ENCODE measurements at places on chromosomes 12 and 14.
A peak's percentile ranks its signal among the peaks of the same experiment; 100 is the strongest.

GRCh38 chr12:54200412-54200811 is 11.6 kb upstream of the SMUG1 start:
- DNase-seq = no peak

GRCh38 chr12:104750061-104750460 is 208.0 kb downstream of the SLC41A2 start:
- peak; percentile 74 for DNase-seq

GRCh38 chr12:49762468-49762847 is 21.1 kb downstream of the TMBIM6 start:
- DNase-seq = no peak

DNA sequence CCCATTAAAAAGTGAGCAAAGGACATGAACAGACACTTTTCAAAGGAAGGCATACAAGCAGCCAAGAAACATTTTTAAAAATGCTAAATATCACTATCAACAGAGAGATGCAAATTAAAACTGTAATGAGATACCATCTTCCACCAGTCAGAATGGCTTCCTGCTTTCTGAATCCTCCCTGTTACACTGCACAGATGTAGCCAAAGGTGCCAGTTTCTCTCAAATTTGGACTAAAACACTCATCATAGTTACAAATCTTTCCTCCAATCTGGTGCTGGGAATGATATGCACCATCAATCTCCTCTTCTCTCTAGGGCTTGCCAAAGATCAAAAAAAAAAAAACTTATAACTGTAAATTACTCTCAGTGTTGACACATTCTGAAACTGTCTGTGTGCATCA is 311.8 kb upstream of the CLEC14A start:
- DNase-seq = no peak

DNA sequence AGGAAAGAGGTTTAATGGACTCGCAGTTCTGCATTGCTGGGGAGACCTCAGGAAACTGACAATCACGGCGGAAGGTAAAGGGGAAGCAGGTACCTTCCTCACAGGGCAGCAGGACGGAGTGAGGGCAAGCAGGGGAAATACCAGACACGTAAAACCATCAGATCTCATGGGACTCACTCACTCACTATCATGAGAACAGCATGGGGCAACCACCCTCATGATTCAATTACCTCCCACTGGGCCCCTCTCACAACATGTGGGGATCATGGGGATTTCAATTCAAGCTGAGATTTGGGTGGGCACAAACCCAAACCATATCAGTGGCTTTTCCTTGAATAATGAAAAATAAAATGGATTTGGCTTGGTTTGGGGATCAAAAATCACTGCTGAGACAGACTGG is 380.5 kb downstream of the VRK1 start:
- DNase-seq = no peak

DNA sequence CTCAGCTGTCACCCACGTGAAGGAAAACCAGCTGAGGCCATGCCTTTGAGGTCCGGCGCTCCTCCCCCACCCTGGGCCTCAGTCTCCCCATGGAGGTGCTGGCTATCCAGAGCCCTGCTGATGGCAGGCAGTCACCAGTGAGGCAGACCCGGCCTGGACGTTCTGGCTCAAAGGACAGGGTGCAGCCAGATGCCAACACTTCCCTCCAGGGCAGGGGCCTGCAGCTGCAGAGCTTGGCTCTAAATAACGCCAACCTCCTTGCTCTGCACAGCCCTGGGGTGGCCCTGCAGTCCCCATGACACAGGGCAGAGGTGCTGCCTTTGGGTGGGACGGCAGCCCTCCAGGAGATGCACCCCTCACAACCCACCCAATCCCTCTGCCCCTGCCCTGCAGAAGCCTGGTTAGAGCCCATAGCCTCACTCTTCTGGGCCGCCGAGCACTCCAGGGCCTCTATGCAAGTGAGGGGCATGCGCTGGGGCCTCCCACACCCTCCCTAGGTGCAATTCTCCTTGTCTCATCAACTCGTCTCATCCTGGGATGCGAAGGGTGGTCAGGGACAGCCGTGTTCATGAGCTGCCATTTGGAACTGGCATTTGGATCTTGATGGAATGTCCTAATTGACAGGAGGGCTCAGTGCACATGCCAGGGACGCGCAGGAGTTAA is 30.4 kb downstream of the CCDC85C start:
- DNase-seq = no peak

- no peak for DNase-seq
These were observed 17.1 kb upstream of the BICD1 start for GRCh38 chr12:32089586-32089985.

DNA sequence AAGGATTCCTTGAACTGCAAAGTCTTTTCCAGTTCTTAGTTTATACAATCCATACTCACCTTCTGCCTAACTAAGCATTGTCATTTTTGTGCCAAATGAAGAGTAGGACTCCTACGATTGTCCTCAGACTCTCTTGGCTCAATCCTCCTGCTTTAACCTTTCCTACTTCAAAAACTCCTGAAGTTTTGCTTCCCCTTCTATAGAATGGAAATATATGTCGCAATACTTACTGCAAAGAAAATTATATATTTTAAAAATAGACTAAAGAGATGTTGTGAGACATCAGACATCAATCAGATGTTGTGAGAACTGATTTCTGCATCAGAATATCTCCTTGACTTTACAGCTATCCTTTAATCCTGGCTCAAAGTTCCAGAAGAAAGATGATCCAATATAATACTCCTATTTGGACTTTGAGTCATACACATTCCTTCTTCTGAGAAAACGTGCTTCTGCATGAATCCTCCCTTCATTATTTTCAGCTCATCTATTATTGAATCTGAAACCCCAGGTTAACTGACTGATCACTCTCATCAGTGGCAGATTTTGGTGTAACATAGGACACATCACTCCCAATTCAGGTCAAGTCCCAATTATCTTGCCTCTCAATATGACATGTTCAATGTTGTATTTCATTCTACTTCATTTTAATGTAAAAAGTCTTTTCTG is 48.8 kb downstream of the A2M start:
- DNase-seq = no peak

- peak; percentile 28 for DNase-seq
These were observed 151.0 kb upstream of the ARHGAP5 start for GRCh38 chr14:31926123-31926522.

- no peak for DNase-seq
These were observed 214.3 kb downstream of the ZFP36L1 start for GRCh38 chr14:68578597-68578996.

- no peak for DNase-seq
These were observed 18.4 kb downstream of the CMKLR1 start for GRCh38 chr12:108320507-108321293.

- peak; percentile 82 for DNase-seq
These were observed 146.5 kb downstream of the SAMD4A start for GRCh38 chr14:54713379-54713778.

DNA sequence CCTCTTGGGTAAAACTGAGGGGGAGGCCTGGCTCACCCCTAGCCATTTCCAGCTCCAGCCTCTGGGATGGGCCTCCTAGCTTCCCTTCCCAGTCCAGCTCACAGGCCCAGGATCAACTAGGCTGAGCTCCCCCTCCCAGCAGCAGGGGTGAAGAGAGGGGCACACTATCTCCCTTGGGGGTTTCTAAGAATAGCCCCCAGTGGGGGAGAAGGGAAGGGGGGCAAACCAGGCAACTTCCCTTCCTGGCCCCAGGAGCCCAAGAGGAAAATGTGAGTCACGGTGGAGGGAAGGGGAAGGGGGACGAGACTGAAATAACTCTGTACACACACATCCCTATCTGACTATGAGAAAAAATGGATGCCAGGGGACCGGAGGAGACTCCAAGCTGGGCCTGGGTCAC is 9.0 kb downstream of the ADCY6 start:
- peak; percentile 97 for DNase-seq

GRCh38 chr14:24072436-24072835 is 1.1 kb downstream of the CPNE6 start:
- no peak for DNase-seq

- DNase-seq = no peak
These were observed 1.8 kb downstream of the IGF1 start for GRCh38 chr12:102478405-102479098.

GRCh38 chr12:129530984-129531383 is 372.8 kb downstream of the TMEM132D start:
- DNase-seq = no peak

GRCh38 chr12:43921666-43922337 is 85.9 kb downstream of the TMEM117 start:
- peak; percentile 63 for DNase-seq

- peak; percentile 47 for DNase-seq
These were observed 402 bp downstream of the LMNTD1 start for GRCh38 chr12:25552681-25553080.

- DNase-seq = no peak
These were observed 47.2 kb downstream of the ALDH1L2 start for GRCh38 chr12:105036937-105037649.

- DNase-seq = no peak
These were observed 13.6 kb downstream of the PLEKHG3 start for GRCh38 chr14:64717870-64718269.

DNA sequence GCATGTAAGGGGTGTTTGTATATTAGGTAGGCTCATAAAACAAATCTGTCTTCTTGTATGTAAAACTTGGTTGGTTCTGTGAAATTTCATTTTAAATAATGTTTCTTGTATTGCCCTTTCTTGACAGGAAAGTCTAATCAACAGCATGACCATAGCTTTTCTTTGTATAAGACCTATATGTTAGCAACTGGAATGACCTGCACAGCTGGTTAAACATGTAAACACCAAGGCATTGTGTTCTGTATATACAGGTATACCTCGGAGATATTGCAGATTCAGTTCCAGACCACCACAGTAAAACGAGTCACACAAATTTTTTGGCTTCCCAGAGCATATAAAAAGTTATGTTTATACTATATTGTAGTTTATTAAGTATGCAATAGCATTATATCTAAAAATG is 183.6 kb downstream of the ERC1 start:
- DNase-seq = no peak

DNA sequence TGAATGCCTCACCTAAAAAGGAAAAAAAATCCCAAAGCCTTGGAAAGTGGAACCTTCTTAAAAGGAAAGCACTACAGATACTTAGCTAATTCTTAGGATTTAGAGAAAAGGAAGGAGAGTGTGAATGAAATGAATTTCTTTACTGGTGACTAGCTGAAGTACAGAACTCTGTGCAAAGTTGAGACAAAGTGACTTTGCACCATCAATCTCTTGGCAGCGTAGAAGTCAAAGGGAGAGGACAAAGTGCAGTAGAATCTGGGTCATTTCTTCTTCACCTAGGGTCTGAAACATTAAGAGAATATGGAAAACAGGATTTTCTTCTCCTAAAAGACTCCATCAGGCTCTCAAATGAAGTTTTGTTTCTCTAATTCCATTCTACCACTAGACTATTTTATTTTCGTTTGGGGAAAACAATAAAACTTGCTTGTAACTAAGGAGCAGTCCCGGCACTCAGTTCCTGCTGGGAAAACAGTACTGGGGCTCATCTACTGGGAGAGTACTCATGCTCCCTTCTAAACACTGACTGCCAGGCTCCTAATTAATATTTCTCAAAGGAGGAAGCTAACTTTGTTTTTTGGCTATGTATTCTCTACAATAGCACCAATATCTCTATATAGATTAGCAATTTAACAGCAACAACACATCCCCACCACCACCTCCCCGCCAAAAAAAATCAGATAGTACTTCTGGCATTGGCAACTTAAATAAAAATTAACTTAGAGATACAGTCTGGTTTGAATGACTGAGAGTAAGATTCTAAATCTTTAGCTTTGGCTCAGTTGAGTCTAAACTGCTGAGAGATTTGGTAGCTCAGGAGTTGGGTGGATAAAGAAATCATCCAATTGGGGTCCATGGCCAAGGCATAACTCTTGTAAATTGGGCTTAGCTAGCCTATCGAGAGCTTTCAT is 110.7 kb downstream of the SLC15A5 start:
- DNase-seq = no peak

DNA sequence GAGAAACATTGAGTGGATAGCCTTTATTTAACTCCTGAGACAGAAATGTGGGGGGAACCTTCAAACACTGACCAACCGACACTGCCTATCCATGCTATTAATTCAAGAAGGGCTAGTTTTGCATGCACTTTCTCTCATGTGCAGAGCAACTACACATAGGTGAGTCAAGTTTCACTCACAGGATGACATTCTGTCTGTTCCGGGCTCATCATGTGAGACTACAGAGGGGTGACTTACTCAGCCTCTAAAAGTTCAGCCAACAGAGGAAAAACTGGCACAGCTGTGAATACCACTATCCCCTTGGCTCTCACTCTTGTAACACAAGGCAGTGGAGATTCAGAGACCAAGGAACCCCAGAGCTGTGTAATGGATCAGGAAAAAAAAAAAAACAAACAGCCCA is 13.3 kb downstream of the BEST3 start:
- DNase-seq = peak; percentile 62

DNA sequence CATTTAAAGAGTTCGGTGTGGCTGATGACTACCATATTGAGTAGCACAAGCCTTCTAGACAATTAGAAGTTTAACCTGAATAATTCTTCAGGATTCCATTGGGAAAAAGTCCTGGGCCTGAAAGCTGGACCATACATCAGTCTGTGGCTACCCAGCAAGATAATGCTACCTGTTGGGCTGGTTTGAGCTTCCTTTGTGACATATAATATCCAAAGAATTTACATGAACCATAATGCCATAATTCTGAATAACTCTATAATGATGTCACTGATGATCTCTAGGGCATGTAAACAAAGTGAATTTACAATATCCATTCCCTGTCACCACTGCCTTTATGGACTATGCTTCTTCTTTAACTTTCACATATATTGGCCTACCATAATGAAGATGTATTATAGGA is 3.8 kb upstream of the YBX3 start:
- no peak for DNase-seq

DNA sequence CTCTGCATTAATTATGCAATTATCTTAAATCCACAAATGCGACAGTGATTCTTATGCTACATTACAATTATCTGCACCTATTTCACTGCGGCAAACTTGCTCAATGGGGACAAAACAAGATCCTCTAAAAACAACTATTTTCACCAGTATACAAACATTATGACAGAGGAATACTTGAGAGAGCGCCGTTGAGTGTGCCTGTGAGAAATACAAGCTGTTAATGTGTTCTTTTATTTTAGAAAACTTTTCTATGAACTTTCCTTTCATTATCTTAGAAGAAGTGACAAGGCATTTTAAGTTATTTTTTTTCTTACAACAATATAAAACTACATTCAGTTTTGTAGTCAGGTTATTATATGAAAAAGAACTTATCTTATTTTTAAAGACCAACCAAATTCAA is 1247.0 kb downstream of the FSCB start:
- DNase-seq = no peak

- no peak for DNase-seq
These were observed 170.7 kb downstream of the ESRRB start for GRCh38 chr14:76546426-76547221.

- DNase-seq = no peak
These were observed 33.0 kb downstream of the PACS2 start for GRCh38 chr14:105347587-105347968.

DNA sequence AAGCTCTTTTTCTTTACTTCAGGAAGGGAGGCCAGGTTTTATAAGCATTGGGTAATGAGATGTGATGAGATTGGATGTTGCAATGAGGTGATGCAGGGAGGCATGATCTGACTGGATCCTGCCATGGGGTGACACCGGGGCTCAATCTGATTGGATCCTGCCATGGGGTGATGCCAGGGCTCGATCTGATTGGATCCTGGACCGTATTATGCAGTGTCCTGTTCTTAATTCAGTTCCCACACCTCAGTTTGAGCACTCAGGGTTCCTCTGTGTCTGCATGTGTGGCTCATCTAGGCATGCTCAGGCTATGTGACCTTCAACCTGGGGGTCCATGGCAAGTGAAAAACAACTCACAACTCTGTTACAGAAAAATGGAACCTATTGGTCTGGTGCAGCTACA is 166.4 kb downstream of the SLC15A4 start:
- DNase-seq = no peak

Data from fibroblast of skin of right quadriceps (primary cell).